ENCODE measurements at places on chromosomes 3 and 15.

GRCh38 chr3:158908187-158908734, 106.4 kb downstream of the MFSD1 start:
- DNase-seq, result no peak

GRCh38 chr3:182843478-182843877, 50.2 kb downstream of the ATP11B start:
- DNase-seq, result no peak

DNA sequence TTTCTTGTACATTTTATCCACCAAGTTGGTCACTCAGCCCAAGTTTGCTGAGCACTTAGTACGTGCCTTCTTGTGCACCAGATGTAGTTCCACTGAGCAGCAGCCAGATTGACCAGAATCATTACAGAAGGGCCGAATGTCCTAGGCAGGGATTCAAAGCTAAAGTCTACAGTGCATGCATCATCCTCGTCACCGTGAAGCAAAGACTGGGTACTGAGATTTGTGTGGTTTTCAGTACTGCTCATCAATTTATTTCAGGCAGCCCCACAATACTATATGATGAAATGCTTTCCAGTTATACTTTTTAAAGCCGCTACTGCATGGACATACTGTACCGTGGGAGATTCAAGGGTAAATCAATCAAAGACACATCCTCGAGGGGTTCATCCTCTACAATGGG, 227.0 kb downstream of the ARRDC4 start:
- DNase-seq, result no peak

GRCh38 chr3:145698250-145698649, 462.7 kb downstream of the PLOD2 start:
- no peak for DNase-seq

DNA sequence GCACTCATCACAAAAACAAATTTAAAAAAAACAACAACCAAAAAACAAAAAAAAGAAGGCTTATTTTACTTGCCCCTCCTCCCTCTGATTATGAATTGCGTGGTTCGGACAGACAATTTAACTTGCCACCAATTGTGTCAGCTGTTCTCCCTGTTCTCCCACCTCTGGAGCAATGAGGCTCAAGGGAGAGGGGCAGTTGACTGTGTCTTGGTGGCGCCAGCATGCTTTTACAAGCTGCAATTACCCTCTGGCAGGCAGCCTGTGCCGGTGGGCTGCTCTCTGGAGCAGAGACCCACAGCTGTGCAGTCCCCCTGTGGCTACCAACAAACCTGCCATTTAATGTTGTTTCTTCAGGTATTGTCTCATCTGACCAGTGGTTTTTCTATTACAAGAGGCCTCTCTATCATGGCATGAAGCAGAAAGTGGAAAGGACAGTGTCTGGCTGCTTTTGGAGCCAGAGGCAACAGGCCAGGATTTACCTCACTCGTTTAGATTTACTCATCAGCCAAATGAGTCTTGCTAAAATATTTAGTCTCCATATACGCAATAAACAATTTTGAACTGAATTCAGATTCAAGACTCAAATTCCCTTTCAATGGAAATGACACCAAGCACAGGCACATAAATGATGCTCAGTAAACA, 192.0 kb upstream of the TPRG1 start:
- DNase-seq, result no peak

GRCh38 chr3:89186456-89186855, 79.0 kb downstream of the EPHA3 start:
- no peak for DNase-seq
